ENCODE measurements at places on chromosomes 7 and 10.

GRCh38 chr10:106502641-106503040, 661.9 kb downstream of the SORCS1 start:
- no peak for DNase-seq

DNA sequence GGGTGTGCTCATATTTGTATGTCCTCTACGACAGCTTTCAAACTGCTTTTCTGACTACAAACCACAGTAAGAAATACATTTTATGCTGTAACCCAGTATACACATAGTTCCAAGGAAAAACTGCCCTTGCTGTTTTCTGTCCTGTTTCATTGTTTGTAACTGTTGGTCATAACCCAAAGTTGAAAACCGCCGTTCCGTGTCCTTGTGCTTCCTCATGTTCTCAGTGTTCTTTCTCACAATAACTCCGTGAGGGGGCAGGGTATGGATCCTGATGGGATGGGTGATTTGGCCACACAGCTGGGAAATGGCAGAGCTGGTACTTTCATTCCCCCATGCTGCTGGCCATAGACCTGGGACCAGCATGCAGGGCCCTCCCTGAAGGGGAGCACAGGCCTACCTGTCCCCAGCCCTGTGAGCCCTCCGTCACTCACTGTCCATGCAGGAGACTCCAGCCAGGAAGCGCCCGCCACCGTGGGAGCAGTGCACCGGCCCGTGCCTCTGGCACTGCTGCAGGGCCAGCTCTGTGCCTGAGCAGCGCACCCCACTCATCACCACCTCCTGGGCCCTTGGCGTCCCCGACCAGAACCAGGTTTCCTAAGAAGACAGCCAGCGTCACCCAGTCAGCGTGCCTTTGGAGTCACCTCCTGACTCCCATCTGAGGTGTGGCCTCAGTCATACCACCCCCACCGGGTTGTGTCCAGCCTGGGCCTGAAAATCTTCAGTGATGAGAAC, 12.7 kb downstream of the LOXL4 start:
- DNase-seq = no peak

DNA sequence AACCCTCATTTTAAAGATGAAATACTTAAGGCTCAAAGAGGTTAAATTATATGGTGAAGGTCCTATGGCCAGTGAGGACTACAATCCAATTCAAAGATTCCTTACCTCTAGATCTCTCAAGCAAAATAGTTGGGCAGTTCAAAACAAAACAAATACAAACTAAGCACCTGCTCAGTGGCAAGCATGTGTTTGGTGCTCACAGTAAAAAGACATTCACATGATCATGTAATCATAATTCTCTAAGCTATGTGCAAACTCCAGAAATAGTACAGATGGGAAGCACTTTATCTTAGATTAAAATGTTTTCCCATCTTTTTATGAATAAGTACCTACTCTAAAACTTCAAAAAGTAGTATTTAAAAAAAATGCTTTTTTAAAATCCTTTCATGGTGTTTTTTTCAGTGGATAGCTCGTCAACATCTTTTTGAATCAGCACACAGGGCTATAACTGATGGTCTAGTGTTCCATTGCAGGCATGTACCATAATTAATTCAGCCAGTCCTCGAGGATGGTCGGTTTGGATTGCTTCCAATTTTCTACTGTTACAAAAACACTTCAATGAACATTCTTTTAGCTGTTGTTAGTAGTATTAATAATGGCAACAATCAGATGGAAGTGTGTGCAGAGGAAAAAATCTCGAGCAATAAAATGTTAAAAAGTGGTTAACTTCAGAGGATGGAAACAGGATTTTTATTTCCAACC, 58.4 kb downstream of the CHCHD3 start:
- DNase-seq = no peak

DNA sequence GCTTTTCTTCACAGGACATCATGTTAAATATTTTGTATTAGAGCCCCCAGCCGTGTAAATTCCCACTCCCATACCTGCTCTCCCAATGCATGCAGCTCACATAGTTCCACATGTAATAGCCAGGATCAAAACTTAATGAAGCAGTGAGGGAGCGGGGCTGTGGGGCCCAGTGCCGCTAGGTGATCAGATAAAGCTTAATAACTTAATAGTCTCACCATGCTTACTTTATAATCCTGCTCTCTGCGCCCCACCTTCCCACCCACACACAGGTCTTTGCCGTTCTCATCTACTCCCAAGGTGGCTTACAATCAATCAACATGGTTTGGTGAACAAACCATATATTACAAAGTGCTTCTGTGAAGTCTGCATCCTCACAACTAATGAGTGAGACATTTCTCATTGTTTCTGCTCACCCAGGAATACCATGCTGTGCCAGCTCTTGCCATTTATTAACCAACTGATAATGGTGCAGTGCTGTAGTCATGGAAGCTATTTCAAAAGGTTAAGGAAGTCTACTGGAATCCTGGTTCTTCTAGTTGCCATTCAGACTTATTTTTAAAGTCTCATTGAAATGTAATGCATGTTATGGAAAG, 156.4 kb downstream of the CTTNBP2 start:
- no peak for DNase-seq

- no peak for DNase-seq
These were observed 29.9 kb upstream of the HBP1 start for GRCh38 chr7:107138696-107139420.

GRCh38 chr7:7706101-7706511, 12.3 kb downstream of the RPA3 start:
- no peak for DNase-seq

GRCh38 chr10:122234416-122234815, 36.7 kb upstream of the BTBD16 start:
- no peak for DNase-seq

DNA sequence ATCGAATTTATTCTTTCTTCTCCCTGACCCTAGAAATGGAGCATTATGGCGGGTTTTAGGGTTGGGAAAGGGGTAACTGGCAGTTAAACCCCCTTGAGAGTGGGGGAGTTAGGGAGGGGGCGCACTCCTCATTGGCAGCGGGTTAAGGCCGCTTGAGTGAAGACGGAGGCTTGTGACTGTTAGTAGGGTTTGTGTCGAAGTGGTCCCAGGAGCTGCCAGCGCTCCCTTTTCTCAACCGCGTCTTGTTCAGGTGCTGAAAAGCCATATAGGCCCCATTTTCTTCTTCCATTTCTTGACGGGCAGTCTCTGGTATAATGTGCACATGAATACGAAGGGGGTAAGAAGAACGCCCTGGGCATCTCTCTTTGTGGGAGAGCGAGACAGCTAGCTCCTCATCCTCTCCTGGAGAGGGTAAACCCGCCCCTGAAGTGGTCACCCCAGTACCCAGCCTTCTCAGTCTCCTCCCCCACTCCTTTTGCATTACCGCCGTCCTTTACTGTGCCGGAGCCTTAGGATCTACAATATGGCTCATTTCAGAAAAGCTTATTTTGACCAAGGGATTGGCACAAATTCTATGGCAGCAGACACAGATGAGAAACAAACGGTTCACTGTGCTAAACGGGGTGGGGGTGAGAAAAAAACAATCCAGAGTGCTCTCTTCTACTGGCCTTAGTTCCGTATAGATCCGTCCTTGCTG, 836 bp downstream of the KMT2E start:
- DNase-seq = peak; percentile 65

GRCh38 chr7:8442051-8442813, 8.8 kb downstream of the NXPH1 start:
- DNase-seq = no peak

GRCh38 chr7:157692460-157693011, 355.7 kb downstream of the DNAJB6 start:
- no peak for DNase-seq

GRCh38 chr7:129110258-129110981, 34.1 kb upstream of the TSPAN33 start:
- DNase-seq = no peak

Data from OCI-LY7 (cell line).